ENCODE measurements at places on chromosomes 6 and 20. TPM values are rescaled to one million over a fixed set of nuclear protein-coding genes. Genes with fewer than 3 reads are reported as not detected.

Gene MYT1
- not detected for total RNA-seq

GRCh38 chr6:162963861-162964260 lies 236.1 kb downstream of the PACRG start:
- H3K27ac ChIP-seq = no peak overlapping the region
- no peak overlapping the region for H3K4me3 ChIP-seq
- no peak for DNase-seq
- no peaks in the 10 kb centered on the region for H3K36me3 ChIP-seq

- no peak for DNase-seq
- H3K27me3 ChIP-seq = no peaks in the 10 kb centered on the region
- H3K4me1 ChIP-seq = peaks cover 6% of the 10 kb centered on the region
- no peak overlapping the region for H3K4me3 ChIP-seq
Measured at GRCh38 chr20:10711903-10712451, 38.2 kb upstream of the JAG1 start.

DNA sequence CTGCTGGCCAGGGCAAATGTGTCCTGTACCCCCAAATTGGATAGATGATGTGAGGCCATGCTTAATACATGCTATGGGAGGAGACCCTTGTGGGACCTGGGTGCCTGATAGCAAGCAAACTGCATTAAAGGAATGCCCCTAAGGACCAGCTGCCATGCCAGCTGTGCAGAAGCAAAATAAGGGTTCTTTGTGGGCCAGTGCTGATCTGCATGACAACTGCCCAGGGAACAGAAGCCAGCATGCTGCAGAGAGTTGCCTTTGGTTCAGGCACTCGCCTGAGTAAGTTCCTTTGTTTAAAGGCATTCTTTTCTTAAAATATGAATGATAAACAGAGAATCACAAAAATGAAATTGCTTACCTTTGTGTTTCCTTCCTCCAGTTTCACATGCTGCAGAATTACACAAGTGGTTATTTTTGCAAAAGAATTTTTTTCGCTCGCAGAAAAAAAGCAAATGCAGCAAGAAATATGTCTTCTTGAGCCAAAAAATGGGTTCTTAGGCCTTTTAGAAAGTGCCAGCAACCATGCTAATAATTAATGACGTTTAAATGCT lies 6.9 kb upstream of the SYNDIG1 start:
- DNase-seq = no peak
- H3K27me3 ChIP-seq = no peaks in the 10 kb centered on the region
- no peaks in the 10 kb centered on the region for H3K4me1 ChIP-seq
- no peak overlapping the region for H3K27ac ChIP-seq

DNA sequence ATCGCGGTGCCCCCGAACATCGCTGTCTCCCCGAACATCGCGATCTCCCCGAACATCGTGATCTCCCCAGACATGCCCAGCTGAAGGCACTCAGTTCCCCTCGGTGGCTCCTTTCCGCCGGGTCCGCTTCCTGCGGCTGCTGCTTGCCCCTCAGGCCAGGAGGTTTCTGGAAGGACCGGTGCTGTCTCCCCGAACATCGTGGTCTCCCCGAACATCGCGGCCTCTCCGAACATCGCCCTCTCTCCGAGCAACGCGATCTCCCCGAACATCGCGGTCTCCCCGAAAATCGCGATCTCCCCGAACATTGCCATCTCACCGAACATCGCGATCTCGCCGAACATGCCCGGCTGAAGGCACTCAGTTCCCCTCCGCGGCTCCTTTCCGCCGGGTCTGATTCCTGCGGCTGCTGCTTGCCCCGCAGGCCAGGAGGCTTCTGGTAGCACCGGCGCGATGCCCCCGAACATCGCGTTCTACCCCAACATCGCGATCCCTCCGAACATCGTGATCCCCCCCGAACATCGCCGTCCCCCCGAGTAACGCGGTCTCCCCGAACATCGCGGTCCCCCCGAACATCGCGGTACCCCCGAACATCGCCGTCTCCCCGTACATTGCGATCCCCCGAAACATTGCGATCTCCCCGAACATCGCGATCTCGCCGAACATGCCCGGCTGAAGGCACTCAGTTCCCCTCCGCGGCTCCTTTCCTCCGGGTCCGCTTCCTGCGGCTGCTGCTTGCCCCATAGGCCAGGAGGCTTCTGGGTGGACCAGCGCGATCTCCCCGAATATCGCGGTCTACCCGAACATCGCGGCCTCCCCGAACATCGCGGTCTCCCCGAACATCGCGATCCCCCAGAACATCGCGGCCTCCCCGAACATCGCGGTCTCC lies 808 bp downstream of the ULBP1 start:
- DNase-seq = no peak
- H3K27ac ChIP-seq = no peak overlapping the region
- H3K27me3 ChIP-seq = peaks cover 2% of the 10 kb centered on the region
- H3K4me1 ChIP-seq = no peaks in the 10 kb centered on the region

Gene TTLL9
- total RNA-seq = 0.19 TPM

Gene MOCS1
- 39.0 TPM for total RNA-seq

DNA sequence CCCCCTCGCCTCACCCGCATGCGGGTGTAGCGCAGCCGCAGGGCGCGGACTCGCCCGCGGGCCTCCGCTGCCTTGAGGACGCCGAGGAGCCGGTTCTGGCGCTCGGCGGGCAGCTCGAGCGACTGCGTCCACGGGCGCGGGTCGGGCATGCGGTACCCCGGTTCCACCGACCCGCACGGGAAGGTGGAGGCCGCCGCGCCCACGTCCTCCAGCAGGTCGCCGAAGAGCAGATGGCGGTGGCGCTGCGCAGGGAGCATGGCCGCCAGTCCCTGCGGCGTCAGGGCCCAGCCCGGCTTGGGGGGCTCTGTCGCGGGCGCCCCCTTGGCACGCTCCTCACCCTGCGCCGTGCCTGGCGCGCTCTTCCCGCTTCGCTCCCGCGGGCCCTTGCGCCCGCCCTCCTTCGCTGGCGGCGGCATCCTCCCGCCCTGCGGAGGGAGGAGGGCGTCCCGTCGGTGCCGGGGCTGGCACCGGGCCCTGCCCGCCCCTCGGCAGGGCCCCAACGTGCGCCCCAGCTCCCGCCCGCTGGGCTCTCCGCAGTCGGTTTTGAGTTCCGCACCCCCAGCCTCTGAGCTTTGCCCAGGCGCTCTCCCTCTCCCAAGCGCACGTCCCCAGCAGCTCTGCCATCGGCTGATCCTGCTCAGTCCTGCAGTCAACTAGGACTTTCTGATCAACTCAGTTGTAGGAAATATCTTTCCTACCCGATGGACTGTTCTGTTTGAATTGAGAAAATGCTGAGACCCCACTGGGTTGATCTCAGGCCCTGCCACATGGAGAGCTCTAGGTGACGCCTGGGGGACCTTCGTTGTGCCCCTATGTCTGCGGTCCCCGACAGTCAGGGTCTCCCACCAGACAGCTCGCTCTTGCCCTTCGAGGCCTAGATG lies at the start of gene LKAAEAR1:
Gene LKAAEAR1 (minus strand): TSS at position 595 of the 881 bp plus-strand sequence. CDS start 179 bp downstream, at position 416.
- H3K27ac ChIP-seq = no peak within 1 kb of the TSS
- no peaks in the 10 kb centered on the region for H3K36me3 ChIP-seq
- H3K27me3 ChIP-seq = no peaks in the 10 kb centered on the region
- H3K4me3 ChIP-seq = peak within 1 kb of the TSS; percentile 27

- DNase-seq = peak; percentile 6
- no peaks in the 10 kb centered on the region for H3K27me3 ChIP-seq
- H3K27ac ChIP-seq = no peak overlapping the region
Measured at GRCh38 chr20:63145156-63145555, 70.8 kb downstream of the YTHDF1 start.

Gene RAB44
- 0.66 TPM for total RNA-seq

GRCh38 chr6:121726596-121726995 lies 291.1 kb downstream of the GJA1 start:
- H3K4me3 ChIP-seq = no peak overlapping the region
- no peaks in the 10 kb centered on the region for H3K27me3 ChIP-seq
- H3K4me1 ChIP-seq = no peaks in the 10 kb centered on the region
- H3K36me3 ChIP-seq = no peaks in the 10 kb centered on the region

- no peak for DNase-seq
- no peak overlapping the region for H3K27ac ChIP-seq
- no peak overlapping the region for H3K4me3 ChIP-seq
- H3K27me3 ChIP-seq = peaks cover 1% of the 10 kb centered on the region
- no peaks in the 10 kb centered on the region for H3K36me3 ChIP-seq
Measured at GRCh38 chr6:16177881-16178280, 49.0 kb downstream of the MYLIP start.

Gene E2F3
- total RNA-seq = 12.7 TPM

Gene FUCA2
- total RNA-seq = 36.6 TPM

GRCh38 chr6:119848696-119849095 lies 499.1 kb upstream of the MAN1A1 start:
- H3K27me3 ChIP-seq = no peaks in the 10 kb centered on the region
- DNase-seq = no peak
- no peaks in the 10 kb centered on the region for H3K36me3 ChIP-seq
- H3K4me3 ChIP-seq = no peak overlapping the region
- no peaks in the 10 kb centered on the region for H3K4me1 ChIP-seq
